Stimulated activated CD4-positive, alpha-beta T cell treated with anti-CD3 and anti-CD28 coated beads, Interleukin-15, amount 100 ng/mL, for 1 hour (primary cell): ENCODE measurements at places on chromosomes 1 and 21.

DNA sequence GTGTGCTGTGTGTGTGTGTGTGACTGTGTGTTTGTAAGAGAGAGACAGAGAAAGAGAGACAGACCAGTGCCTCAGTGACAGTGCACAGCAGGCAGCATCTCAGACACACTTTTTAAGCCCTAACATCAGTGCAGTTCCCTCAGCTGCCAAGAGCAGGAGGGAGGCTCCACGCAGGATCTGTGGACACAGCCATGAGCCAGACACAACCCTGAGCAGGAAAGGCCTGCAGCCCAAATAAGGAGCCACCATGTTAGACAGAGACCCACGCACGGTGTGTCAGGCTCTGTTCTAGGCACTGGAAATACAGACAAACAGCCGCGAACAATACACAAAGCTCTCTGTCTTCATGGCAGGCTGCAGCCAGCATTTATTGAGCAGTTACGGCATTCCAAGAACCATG, 445.5 kb downstream of the MATN1 start:
- no peak for DNase-seq

DNA sequence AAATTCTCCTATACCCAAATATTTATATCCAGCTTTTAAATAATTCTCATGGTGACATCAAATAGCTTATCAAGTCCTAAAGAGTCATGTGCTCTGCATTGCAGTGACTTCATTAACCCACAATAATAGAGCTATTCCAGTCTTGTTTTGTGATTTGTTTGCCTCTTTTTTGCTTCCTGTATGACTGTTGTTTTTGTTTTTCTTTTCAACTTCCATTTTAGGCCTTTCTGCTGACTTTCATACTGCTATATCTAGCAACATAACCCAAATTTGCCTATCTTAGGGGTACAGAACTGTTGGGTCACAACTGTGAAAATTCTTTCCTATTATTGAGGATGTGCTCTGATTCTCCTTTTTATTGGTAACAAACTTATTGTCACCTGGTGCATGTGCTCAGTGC, 30.3 kb downstream of the SPATA17 start:
- DNase-seq: no peak

DNA sequence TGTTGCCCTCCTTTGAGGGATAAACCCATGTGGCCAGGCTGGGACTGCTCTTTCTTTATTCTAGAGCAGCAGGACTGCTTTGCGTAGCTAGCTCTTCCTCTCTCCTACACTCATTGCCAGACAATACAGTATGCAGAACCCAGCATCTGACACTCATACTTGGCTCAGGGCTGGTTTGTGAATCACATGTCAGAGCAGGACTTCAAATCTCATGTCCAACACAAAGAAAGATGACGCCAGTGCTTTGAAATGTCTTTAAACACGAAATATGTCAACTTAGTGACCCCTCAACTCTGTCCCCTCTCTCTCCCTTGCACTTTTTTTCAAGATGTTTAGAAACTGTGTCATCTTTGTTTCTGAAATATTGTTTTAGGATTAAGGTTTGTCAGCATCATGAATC, 135.0 kb downstream of the TGFB2 start:
- no peak for DNase-seq

- no peak for DNase-seq
Observed at GRCh38 chr21:28269173-28269572, 723.5 kb downstream of the LTN1 start.
